ENCODE measurements at places on chromosomes 2 and 18.
A peak's percentile ranks its signal among the peaks of the same experiment; 100 is the strongest.

DNA sequence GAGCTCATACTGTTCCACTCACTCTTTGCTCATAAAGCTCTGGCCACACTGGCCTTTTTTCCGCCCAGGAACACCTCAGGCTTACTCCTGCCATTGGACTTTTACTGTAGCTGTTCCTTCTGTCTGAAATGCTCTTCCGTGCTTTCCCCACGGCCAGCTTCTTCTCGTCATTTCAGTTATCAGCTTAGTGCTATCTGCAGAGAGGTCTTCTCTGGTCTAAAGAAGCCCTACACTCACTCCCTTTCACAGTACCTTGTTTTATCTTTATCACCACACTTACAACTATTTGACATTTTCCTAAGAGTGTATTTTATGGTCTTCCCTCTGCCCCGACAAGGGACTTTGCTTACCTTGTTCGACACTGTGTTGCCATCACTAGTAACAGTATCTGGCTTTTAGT lies 388.1 kb upstream of the SPRED2 start:
- no peak for DNase-seq

- DNase-seq: no peak
These were observed 105.7 kb upstream of the DAPL1 start for GRCh38 chr2:158689391-158689790.

DNA sequence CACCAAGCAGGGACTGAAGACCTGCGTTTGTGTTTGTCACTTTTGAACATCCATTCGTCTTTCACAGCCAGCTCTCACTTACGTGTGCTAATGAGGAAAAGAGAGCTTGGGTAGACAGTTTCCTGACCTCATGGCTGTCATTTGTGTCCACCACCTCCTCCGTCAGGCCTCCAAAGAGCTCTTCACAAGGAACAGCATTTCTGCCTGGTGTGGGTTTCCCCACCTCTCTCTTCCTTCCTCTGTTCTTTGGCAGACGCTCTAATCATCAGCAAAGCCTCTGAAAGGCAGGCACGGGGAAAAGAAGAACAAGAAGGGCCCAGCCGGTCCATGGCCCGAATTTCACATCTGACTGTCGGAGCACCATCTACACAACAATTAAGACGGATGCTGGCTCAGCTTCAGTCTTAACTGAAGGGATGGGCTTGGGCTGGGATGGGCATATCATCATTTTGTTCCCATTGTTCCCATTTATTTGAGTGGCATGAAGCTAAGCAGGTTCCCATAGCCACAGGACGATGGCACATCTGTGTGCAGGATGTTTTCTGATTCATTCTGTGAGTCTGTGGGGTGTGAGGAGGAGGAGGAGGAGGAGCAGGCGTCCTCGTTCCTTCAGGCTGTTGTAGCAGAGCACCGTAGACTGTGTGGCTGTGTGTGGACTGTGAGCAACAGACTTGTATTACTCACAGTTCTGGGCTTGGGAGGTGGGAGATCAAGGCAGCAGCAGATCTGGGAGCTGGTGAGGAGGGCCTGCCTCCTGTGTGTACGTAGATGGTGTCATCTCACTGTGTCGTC lies 66.4 kb downstream of the TSHZ1 start:
- no peak for DNase-seq

GRCh38 chr2:106536490-106536889 lies 49.3 kb downstream of the CD8B2 start:
- no peak for DNase-seq

DNA sequence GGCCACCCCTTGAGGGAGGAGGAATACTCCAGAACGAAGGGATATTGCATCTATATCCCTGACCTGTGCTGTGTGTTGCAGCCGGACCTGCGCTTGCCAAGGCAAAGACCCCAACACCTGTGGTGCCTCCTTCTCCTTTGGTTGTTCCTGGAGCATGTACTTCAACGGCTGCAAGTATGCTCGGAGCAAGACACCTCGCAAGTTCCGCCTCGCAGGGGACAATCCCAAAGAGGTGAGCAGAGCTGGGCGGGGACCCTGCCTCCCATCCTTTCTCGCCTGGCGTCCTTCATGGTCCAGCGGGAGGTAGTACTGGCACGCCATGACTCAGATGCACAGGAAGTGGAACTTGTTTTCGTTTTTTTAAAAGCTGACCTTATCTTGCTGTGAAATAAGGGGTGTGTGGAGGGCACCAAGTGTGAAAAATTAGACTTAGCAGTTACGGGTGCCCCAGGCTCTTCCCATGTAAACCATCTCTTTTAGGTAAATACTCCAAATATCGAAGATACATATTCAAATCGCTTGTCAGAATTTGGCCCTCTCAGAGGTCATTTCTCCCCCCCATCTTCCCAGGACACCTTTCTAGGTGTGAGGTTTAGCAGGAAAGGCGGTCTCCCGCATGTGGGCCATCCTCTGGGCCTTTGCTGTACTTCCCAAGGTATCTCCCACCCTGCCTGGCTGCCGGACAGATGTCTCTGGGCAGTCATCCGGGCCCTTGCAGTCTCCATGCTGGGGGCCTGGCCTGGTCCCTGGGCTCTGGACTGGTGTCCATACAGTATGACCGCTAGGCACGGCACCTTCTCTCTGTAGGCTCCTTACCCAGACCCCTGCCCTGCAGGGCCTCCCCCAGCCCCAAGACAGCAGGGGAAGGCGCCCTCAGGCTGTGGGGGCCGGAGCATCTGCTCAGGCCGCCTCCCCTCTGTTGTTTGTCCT lies 57.6 kb downstream of the BOLA3 start:
- no peak for DNase-seq

GRCh38 chr2:48200620-48201293 lies 294.5 kb upstream of the FBXO11 start:
- peak; percentile 26 for DNase-seq

- DNase-seq: no peak
These were observed 247.3 kb downstream of the PRKCE start for GRCh38 chr2:45898819-45899218.

- peak; percentile 46 for DNase-seq
These were observed 84.1 kb downstream of the CTIF start for GRCh38 chr18:48622911-48623431.

DNA sequence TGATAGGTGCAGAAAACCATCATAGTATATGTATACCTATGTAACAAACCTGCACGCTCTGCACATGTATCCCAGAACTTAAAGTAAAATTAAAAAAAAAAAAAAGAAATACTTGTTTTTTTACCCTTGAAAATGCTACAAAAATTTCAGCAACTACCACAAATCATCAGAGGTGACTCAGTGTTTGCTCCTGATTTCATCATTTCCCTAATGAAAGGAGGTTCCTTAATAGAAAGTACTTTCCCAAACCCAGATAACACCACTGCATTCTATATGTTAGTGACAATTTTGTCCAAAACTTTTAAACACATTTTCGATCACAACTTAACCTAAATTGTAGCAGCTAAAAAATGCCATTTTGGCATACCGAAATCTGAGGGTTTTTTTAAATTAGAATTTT lies 163.3 kb downstream of the SLC39A10 start:
- DNase-seq: no peak

DNA sequence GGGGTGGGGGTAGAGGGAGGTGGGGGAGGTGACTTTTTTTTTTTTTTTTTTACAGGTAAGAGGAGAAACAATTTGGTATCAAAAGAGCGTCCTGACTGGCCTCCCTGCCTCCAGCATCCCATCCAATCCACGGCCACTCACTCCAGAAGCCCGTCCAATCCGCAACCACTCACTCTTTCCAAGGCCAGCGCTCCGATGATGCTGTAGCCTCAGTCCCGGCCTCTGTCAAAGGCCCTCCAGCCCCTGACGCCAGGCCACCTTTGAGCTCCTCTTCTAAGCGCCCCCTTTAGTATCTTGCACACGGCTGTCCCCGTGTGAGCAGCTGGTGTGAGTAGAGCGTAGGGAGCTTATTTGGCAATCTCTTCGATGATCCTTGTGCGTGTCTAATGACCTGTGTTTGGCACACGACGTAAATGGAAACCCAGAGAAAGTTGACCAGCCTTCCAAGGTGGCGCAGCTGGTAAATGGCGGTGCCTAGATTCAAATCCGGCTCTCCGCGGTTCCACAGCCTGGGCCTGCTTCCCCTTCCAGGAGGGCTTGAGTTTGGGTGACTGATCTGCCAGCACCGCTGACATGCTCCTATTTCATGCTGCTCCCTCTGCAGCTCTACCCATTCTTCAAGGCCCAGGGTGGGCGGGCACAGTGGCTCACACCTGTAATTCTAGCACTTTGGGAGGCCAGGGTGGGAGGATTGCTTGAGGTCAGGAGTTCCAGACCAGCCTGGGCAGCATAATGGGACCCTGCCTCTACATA lies 23.8 kb upstream of the PXDN start:
- DNase-seq: no peak

DNA sequence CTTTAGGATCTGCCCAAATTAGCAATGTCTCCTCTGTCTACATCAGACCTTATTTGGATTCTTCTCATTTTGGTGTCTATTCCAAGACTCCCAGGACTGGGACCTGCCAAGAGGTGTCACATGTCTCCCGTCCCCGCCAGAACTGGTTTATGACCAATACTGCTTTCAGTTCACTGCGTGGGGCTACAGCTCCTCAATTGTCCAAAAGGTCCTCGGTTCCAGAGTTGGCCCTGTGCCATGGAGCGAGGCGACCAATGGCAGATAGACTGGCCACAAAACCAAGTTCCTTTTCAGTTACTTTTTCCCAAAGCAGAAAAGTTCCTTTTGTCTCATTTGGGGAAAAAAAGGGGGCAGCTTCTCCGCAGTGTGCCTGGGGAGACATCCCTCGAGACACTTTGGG lies 144.1 kb upstream of the ZNF236 start:
- peak; percentile 26 for DNase-seq

DNA sequence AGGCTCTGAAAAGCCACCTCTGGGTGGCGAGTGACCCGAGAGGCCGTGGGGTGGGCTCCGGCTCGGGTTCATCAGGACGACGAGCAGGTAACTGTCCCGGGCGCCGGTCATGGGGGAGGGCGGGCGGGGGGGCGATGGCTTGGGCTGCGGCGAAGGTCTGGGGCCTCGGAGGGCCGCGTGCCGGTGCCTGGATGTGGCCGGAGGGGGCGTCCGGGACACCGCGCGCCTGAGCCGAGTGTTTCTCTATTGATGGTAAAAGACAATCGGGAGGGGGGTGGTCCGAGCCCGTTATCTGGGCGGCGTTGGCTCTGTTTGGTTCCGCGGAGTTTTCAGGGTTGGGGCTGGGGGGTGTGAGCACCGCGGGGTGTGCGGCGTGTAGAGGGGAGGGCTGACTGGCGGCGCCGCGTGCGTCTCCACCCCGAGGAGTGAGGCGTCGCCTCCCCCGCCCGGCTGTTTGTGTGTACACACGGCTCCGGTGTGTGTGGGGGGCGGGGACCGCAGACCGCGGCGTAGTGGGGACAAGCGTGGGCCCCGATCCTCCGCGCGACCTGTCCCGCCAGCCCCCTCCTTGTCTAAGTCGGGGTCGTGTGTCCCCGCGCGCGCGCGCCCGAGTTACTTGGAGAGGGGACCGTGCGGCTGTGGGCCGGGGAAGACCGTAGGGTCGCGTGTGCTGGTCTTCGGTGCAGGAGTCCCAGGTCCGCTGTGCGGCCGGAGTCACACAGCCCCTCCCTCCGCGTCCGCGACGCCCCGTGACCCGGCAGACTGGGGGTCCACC lies 1.6 kb downstream of the CTIF start:
- peak; percentile 68 for DNase-seq

GRCh38 chr2:225355788-225356187 lies 43.7 kb upstream of the NYAP2 start:
- DNase-seq: no peak

GRCh38 chr2:219961947-219962498 lies 334.6 kb downstream of the SLC4A3 start:
- DNase-seq: no peak

- DNase-seq: no peak
These were observed 57.2 kb upstream of the BOD1L2 start for GRCh38 chr18:57089702-57090101.

DNA sequence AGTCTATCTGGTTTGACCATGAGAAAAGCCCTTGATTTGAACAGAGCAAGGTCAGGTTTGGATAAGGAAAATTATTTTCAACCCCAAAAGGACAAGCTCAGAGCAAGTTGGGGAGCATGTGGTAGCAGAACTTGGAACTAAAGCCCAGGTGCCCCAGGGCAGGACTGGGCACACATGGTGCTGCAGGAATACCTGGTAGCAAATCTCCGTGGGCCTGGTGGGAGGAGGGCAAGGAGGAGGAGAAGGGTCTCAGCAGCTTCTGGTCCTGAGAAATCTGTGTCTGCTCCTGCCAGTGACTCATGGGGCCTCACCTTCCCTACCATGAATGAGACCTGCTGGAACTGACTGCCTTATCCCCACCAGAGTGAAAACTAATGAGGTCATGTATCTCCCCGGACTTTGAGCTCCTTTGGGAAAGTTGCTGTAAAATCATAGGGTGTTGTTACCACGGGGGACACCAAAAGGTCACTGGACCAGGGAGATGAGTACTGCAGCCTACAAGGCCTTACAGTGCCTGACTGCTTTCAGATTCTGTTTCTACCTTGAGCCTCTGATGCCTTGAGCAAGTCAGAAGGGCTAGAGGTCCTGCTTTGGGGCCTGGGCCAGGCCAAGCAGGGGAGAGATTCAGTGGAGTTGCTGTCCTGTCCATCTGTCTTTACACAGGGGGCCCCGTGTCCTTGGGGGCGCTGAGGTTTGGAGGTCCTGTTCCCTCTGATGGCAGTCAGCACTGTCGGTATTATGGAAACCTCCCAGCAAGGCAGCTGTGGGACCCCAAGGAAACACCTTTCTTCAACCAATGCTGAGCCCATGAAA lies 304.0 kb downstream of the MYCN start:
- DNase-seq: no peak

DNA sequence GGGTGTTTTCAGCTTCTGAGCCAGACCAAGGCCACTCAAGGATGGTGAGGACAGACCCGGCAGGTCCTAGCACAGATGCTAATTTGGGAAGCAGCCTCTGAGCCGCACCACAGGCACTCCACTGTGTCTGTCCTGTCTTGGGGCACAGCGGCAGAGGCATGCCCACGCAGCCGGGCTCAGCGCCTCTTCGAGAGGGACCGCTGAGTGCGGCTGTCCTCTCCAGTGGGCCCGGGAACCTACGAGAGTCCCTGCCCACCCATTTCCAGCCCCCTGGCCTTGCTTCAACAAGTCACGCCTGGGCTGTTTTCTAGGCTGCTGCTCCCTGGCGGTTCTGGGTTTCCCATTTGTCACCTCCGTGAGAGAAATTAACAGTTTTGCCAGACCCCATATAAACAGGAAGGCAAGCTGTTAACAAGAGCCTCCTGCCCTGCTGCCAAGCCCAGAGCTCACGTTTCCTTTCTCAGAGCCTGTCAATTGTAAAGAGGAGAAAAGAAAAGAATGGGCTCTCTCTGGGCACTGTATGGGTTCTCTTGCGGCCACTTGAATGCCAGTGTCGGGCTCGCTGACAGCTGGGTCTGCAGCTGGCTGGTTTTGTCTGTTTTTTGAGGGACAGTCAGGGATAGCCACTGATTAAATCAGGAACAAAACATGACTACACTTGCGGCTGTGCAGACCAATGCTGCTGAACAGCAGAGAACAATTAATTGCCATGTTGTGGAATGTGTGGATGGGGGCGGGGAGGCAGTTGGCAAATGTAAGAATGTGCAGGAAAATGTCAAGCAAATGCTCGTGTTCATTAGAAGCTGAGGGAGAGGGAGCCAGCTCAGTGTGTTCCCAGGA lies 30.6 kb downstream of the TMEM17 start:
- DNase-seq: peak; percentile 71
